Stimulated activated CD4-positive, alpha-beta T cell treated with anti-CD3 and anti-CD28 coated beads, Interleukin-15, amount 100 ng/mL, for 24 hours (primary cell): ENCODE measurements at places on chromosomes 3 and 15.

DNA sequence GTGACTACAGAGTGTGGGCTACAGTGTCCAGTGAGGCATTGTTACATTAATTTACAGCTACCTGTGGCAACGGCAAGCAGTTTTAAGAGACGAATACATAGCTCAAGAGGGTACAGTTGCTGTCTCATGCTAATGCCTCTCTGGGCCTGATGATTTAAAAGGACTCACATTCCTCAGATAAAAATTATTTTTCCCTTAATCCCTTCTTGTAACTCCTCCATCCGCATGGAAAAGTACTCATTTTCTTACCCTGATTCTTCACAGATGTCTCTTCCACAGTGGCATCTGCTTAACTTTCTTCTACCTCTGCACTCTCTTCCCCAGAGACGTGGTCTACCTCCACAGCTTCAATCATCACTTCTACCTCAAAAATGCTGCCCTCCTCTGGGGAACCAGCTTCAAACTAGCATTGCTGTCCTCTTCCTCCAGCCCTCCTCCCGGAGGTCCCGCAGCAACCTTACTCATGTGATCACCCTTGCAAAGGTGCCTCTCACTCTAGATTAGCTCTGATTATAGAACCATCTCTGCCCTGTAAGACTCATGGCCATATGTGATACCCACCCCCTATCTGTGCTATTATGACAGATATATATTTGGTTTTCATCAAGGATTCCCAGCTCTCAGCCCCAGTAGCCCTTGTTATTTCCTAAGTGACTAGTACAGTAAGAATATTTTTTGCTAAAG lies 21.4 kb upstream of the ABHD17C start:
- DNase-seq, result no peak

DNA sequence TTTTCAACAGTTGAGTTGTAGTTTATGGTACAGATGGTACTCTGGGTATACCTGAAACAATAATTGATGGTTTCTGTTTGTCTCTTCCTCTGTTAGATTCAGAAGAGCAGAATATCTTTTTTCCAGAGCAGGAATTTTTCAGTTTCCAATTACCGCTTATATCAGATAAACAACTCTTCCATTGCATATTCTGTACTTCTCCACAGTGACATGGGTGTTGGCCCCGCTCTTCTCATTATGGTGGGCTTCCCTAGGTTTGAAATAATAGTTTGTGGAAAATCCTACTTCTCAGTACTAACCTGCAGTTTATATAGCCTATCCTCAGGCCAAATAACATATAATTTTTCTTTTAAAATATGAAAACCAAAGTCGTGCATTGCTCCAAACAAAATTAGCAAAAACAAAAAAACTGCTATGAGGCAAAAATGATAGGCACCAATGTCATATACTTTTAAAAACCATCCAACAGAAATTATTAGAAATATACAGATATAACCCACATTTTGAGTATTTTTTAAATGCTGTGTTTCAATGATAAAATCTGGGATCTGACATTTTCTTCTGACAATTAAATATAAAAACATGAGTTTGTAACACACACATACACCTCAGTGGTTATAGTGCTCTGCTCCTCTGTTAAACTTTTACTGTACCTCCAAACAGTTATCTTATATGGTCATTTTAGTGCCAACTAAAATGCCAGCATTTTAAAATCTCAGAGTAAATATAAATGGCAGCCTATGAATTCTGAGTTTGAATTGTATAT lies 56.8 kb downstream of the CMSS1 start:
- no peak for DNase-seq

GRCh38 chr3:75171630-75172230 lies 492.4 kb upstream of the FRG2C start:
- DNase-seq, result no peak

DNA sequence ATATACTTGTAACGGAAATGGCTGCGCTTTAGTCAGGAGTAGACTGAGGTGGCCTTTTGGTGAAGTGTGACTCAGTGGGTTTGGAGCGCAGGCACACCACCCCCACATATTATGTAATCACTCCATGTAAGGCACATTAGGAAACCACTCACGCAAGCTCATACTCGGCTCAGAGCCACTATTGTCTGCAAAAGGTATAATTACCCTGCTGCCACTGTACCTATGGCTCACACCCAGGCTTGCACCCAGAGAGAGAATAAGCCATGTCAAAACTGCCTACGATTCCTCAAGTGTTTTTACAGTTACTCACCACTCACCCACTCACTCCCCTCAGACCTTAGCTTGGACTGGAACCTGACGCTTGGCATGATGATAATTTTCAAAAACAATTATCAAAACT lies 611.9 kb upstream of the CCDC54 start:
- DNase-seq, result no peak

DNA sequence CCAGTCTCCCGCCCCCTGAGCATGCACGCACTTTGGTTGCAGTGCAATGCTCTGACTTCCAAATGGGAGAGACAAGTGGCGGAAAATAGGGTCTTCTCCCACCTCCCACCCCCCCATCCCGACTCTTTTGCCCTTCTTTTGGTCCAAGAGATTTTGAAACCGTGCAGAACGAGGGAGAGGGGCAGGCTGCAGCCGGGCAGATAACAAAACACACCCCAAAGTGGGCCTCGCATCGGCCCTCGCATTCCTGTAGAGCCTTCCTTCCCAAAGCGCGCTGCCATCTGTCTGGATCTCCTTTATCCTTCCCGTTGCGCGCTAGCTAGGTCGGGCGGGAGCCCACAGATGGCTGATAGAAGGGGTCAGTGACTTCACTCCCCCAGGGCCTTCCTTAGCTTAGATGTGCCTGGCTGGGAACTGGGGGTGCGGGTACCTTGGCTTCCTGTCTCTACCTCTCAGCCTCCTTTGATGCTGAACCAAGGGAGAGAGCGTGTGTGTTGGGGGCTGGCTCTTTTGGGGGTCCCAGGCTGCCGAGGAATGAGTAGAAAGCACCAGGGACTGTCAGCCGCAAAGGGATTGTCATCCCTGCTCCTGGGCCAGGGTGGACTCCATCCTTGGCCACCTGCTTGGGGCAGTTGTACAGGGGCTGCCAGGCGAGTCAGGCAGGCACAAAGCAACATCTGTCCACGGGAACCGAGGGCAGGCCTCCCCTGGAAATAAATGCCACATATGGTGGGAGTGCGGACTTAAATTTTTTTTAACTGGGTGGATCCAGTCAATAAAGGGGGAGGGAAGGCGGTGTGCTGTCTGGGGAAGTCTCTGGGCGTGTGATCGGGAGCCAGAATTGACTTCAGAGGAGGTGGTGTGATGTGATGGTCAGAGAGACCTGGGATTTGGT lies 1.8 kb downstream of the SMAD3 start:
- no peak for DNase-seq

DNA sequence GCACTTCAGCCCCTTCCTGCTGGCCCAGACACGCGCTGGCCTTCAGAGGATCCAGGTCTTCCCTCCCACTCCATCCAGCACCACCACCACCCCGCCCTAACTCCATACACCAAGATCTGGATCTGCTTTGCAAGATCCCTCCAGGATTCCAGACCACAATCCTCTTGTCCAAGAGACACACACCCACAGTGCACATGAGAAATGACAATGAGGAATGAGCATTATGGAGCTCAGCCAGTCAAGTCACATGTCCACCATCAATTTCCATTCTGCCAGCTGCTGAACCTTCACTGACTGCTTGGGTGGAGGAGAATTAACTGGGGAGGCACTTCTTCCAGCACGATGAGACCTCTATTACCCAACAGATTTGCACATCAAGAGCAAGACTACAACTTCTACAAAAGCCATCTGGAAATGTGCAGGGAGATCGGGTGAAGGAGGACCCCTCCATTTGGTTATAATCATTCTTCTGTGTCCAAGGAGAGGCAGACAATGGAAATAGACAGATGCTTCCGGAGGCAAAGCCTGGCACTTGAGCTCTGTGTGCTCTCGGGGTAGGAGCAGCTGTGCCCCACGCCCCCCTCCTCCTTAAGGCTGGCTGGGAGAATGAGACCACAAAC lies 12.3 kb upstream of the SPATA12 start:
- DNase-seq, result no peak

GRCh38 chr3:11616551-11616950 lies 27.2 kb downstream of the VGLL4 start:
- DNase-seq, result no peak

DNA sequence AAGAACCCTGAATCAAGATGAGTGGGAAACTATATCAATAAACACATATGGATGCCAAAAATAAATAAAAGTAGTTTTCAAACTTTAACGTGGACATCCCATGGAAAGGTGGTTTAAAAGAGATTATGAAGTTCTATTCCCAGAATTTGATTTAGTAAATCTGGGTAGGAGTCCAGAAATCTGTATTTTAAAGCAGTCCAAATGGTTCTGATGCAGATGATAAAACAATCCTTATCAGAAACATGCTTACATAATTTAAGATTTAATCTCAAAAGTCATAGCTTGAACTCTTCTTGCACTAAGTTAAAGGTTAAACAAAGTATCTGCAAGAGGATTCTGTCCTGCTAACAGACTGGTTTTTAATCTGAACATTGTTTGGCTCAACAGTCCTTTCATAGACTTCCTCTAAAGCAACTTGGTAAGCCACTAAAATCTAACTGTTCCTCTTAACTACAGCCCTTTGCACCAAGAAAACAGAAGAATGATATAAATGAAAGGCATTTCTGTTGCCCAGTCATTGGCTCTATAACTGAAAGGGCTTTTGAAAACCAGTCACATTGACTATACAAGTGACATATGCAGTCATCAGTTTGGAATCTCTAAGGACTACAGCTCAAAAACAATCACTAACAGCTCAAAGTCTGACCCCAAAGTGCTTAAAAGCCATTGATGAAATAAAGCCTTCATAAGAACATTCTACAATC lies 23.4 kb upstream of the MAP4 start:
- DNase-seq, result no peak

DNA sequence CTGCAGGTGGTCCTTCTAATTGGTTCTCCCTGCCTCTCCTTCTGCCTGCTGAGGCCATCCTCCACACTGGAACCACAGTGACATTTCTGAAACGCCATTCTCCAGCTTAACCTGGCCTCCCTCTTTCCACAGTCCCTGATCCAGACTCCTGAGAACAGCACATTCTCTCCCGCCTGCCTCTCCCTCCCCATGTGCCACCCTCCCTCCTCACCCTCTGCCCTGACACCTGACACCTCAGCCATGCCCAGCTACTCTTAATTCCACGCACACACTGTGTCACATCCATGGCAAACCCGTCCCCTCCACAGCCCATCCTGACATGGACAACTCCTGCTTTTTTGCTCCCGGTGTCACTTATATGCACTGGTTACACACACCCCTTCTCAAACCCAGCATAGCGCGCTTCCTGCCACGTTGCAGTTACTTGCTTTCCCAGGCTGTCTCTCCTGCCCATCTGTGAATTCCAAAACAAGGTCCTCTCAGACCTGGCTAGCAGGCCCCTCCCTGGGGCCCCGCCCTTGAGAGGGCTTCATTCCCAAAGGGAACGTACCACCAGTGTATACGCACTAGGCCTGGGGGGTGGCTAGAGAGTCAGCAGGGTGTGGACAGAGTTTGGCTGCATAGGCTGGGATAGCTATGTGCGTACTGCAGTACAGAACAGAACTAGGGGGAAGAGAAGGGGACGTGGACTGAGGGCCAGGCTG lies 92.7 kb upstream of the BLM start:
- DNase-seq, result no peak

DNA sequence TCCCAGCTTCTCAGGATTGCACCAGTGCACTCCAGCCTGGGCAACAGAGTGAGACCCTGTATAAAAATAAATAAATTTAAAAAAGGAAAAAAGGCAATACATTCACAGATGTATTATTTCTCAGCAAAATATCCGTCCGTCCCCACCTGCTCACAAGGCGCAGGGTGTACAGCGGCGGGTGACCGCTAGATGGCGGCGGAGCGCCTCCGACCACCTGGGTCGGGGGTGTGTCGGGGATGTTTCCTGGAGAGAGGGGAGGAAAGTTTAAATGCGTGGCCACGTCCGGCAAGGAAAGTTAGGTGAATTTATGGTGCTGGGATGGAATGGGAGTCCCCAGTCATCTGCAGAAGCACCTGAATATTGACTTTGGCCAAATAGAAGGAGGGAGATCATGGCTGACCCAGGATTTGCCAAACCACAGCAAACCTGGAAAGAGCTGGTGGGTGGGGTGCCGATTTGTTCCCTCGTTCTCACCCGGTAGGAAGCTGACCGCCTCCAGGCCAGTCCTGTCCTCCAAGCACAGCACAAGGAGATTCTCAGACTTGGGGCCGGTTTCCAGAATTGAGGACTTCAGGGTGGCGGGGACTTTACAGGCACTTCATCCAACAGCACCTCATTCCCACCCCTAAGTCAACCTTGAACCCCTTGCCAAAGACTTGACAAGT lies 88.3 kb downstream of the TMEM266 start:
- DNase-seq, result peak; percentile 82

- no peak for DNase-seq
Measured at GRCh38 chr3:126300761-126301481, 56.3 kb downstream of the KLF15 start.

GRCh38 chr15:39685999-39686613 lies 96.5 kb downstream of the FSIP1 start:
- DNase-seq, result peak; percentile 30

DNA sequence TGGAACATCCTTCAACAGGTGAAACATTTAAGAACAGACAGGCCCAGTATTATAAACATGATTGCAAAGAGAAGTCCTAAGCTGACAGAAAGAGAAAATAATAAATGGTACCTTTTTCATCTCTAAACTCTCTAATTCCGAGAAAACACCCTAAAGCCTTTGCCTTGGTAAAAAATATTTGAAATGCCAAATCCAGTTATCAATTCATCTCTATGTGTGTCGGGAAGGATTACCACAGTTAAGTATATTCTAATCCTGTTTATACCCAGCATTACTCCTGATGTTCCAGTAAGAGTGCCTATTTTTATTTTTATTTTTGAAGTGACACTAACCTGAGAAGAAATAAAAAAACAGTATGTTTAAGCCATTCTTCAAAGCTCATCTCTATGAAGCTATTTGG lies 219.3 kb upstream of the NANOGP8 start:
- DNase-seq, result no peak

DNA sequence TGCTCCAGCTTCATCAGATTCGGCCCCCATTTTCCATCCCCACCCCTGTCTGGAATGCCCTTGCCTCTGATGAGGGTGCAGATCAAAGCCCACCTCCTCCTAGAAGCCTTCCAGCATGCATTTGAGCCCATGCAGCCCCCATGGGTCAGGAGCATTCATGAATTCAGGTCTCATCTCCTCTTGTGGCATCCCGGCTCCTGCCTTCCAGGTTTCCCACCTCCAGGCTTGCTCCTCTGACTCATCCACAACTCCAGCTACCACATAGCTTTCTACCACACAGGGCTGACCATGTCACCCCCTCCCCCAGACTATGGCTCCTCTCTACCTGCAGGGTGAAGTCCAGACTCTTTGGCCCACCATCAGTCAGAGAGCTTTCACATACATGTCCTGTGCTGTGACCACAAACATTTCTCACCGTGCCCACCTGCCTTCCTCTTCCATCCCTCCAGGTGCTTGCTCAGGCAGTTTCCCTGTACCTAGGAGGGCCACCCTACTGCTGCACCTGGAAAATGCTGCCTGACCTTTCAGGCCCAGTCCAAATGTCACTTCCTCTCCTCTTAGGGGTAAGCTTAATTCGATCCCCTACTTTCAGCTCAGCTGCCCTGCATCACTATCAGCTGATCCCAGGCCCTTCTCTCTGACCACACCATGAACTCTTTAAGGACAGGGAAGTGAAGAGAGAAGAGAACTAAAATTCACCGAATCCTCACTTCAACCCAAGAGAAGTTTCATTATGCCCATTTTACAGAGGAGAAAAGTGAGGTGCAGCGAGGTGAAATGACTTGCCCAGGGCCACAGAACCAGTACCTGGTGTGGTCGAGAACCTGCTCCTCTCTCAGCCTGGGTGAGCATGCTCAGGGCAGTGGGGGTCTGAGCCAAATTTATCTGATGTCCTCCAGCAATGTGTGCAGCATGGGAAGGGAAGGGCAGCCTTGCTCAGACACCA lies 13.7 kb upstream of the FGD5 start:
- DNase-seq, result no peak

- DNase-seq, result no peak
Measured at GRCh38 chr3:171314341-171314740, 145.9 kb downstream of the TNIK start.
